ENCODE measurements at places on chromosomes 16 and 17.

DNA sequence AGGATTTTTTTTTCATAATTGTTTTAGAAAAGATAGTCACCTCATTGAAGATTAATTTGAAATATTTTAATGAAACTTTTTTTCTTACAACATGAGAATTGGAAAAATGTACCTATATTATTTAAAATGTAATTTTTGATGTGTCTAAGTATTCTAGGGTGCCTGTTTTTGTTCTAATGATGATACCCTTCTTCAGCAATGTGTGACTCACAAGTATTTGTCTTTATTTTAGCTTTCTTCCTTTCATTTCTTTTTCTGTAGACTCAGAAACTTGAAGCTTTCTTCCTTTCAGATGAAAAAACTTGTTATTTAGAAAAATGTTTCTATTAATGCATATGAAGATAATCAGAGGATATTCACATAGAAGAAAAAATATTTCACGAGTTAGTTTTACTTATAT, 231.8 kb downstream of the BCAS3 start:
- no peak for DNase-seq

GRCh38 chr17:78430892-78431691, 52.6 kb downstream of the PGS1 start:
- DNase-seq = no peak

DNA sequence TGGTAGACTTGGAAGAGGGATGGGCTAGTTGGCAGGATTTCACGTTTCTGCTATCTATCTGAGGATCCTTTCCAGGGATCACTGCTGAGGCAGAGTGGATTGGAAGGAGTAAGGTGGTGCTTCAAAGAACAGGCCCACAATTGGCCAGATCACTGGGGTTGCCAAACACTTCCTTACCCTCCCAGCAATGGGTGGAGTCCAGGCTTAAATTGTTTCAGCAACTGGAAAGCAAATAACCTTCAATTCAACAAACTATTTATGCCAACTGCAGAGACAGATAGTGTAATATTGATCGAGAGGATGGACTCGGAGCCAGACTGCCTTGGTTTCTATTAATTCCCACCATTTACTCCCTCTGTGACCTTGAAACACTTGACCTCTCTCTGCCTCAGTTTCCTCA, 2.1 kb downstream of the ARRB2 start:
- peak; percentile 61 for DNase-seq

GRCh38 chr16:80104401-80104800, 436.4 kb upstream of the DYNLRB2 start:
- peak; percentile 2 for DNase-seq

GRCh38 chr16:84942786-84943185, 68.5 kb downstream of the ZDHHC7 start:
- DNase-seq = no peak

- DNase-seq = peak; percentile 40
Observed at GRCh38 chr17:7001318-7001961, 5.6 kb downstream of the ALOX12 start.

- no peak for DNase-seq
Observed at GRCh38 chr17:50135316-50136095, 5.5 kb upstream of the SAMD14 start.

DNA sequence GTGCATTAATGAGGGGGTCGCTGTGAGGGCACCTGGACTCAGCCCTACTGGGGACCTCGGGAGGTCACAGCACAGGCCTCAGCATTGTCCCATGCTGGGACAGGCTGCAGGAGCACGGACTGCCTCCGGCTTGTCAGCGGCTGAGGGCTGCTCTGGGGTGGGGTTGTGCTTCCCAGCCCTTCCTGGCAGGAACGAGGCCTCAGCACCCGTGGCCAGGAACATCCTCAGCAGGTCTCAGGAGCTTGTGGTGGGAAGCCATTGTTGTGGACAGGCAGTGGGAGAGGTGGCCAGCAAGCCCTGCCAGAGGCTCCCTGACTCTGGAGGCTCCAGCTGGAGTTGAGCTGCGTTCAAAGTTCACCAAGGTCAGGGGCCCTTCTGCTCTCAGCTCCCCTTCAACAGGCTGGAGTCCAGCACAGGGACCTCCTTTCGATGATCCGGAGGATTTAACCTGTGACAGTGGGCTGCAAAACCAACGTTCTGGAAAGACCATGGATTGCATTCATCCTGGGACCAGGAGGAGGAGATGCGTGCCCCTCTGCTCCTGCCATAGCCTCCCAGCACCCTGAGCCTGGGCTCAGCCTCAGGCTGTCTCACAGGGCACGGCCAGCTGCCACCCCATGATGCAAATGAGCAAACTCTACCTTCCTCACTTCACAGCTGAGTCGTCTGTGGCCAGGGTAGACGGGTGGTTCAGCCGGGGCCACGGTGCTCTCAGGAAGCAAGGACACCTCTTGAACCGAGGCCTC, 32.6 kb downstream of the FOXL1 start:
- DNase-seq = no peak

DNA sequence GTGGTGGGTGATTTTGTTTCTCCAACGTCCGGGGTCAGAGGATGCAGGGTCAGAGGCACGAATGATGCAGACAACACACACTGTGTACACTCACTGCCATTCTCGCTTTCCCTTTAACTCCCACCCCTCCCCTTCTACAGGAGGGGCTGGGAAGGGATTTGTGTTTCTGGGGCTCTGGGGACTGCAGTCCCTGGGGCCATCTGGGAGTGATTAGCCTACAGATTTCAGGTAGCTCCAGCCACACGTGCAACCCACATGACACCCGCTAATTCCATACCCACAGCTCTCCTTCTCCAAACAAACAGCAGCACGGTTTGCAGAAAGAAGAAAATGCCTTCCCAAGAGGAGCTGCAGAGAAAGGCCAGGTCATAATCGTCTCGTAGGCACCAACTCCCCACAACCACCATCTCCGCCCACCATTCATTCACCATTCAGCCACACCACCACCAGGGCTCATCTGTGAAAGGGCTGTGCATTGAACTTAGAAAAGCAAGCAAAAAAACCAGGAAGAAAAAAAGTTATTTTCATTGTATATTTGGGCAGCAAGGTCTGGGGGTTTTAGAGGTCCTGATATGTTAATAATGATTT, 9.4 kb upstream of the SOX9 start:
- DNase-seq = no peak

DNA sequence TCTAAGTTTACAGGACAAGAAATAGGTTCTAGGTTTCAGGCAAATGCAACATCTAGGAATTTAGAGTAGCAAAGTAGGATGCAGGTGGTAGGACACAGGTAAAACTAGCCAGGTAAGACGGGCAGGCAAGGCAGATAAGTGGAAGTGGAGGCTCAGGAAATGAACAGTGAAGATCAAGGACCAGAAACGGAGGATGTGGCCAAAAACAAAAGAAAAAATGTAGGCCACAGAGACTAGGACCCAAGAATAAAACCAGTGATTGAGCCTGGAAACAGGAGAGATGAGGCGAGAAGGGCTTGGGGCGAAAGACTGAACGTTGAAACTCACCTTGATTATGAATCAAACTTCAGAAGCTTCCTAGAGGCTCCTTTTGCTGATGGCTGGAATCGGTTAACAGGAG, 24.0 kb downstream of the CPSF4L start:
- DNase-seq = no peak

- DNase-seq = no peak
Observed at GRCh38 chr17:49018748-49019147, 21.6 kb downstream of the IGF2BP1 start.

DNA sequence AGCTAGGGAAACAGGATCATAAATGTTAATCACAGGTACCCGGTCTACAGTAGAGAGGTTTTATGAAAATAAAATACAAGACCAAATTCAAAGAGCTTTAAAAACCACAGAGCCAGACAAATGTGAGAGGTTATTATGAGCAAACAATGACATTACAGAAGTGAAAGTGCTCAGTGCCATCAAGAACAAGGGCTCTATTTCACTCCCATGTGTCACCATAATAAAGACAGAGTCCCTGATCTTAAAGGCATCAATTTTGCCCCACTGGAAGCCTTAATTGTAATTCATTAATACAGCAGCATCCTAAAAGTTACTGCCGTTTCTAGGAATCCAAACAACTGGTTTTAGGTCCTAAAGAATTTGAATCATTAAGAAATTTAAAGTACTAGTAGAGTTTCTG, 43.7 kb upstream of the CDRT4 start:
- DNase-seq = no peak

- DNase-seq = peak; percentile 50
Observed at GRCh38 chr17:30921544-30922196, at the start of gene ADAP2. Gene ADAP2, plus strand, starts transcription at chr17:30921945. Its CDS starts 70 bp downstream, at chr17:30922015.
